ENCODE measurements at places on chromosomes 4 and X.

DNA sequence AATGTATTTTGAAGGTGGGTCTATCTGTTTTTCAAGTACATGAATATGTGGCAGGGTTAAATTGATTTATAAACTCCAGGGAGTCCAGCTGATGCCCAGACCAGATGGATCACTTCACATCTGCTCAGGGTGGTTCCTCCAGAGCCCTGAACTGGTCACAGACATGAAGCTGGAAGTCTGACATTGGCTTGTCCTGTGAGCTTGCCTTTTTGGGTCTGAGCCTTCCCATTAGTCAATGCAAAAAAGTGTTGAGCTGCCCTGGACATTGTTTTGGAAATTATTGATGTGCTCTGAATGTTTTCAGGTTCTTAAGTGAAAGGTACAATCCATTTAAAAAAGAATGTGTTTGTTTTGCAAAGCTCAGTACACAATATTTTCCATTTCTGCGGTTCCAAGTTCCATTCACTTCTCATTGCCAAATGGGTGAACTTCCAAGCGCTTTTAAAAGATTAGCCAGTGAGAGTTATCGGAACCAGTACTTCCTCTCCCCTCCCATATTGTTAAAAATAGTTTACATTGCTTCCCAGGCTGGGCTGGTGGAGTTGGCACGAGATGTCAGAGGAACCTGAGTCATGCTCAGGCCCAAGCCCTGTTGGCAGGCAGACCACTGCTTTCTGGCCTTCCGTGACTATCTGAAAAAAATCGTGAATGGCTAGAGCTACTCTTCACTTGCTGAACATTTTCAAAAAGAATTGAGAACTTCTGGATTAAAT is 52.1 kb downstream of the PDGFRA start:
- DNase-seq: no peak

- DNase-seq: no peak
These were observed 124.0 kb downstream of the ARHGAP24 start for GRCh38 chr4:85598936-85599335.

- no peak for DNase-seq
These were observed 12.4 kb downstream of the PSAPL1 start for GRCh38 chr4:7422151-7422897.

DNA sequence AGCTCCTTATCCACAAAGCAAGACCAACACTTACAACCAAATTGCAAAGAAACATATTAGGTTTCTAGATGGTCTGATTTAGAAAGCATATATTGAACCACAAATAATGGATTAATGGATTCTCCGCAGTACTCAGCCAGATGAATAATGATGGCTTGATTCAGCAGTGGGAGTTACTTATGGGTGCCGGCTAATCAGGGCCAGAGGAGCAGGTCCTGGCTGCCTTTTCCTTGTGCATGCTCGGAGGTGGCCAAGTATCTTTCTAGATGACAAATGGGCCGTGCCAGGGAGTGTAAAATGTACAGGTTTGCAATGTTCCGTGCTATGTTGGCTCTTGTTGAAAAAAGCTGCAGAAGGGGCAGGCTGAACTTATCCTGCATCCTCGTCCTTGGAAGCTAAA is 70.2 kb downstream of the VCX3A start:
- no peak for DNase-seq

DNA sequence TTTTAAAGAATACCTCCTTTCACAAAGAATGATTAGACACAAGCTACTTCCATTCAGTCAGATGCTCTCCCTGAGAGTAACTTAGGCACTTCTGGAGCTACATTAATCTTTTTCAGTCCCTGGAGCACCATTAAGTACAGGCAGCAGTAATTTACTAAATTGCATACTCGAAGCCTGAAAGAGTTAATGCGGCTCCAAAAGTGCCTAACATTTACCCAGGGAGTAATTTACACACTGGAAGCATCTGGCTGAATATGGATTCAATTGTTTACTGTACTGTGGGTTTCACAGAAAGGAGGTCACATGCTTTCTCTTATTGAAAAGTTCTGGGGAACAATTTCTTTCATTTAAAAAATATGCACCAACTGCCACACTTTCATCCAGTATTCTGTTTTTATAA is 260.8 kb upstream of the TENM3 start:
- DNase-seq: no peak

DNA sequence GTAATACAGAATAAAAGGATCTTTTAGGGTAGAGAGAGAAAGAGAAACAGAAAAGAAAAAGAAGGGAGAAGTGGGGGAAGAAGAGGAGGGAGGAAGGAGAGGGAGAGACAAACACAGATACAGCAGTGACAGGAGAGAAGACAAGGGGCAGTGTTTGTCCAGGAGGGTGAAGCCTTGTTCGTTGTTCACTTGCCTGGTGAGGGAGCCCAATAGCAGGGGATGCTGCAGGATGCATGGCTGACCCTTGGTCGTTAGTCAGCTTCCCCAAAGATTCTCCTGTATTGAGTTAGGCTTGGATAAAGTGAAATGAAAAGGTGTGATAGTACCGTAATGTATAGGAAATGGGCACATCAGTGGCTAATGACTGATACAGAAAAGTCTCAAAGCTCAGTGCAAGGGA is 403.7 kb downstream of the IL15 start:
- no peak for DNase-seq

GRCh38 chr4:61924131-61924530 is 724.0 kb downstream of the ADGRL3 start:
- DNase-seq: no peak

- DNase-seq: no peak
These were observed at the start of gene POU4F2 for GRCh38 chr4:146638786-146639505. Gene POU4F2, plus strand, starts transcription at chr4:146638893. Its CDS starts 248 bp downstream, at chr4:146639141.

- no peak for DNase-seq
These were observed 77.2 kb upstream of the DHRSX start for GRCh38 chrX:2577844-2578466.

DNA sequence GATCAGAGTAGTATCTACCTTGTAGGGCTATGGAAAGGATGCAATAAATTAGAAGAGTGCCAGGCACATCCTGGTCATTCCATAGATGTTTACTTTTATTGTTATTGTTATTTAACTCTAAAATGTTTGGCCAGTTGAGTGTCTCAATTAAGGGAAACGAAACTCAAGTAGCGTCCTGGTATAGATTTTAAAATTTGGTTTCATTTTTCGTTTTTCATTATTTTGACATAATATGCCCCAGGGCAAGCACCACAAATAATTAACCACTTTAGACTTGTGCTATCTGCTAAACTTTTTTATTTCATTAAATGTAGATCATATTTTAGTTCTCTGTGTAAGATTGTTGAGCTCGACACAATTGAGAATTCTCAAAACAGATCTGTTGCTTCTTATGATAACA is 179.7 kb upstream of the PRPS2 start:
- DNase-seq: no peak

DNA sequence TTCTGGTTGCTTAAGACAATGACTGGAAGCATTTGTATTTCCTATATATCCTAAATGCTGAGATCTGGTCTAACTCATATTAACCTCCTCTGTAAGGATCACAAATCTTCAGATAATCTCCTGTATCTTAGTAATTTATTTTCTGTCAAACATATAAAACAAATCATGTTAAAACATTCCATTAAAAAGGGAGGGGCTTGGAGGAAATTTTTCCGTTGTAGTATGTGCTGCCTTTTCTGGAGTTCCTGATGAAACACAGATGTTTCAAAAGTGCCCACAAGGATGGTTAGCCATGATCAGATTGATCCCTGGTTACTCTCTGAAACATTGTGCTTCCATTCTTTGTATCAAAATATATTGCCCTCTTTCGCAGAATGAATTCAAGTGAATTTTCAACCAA is 182.1 kb downstream of the TENM3 start:
- no peak for DNase-seq

- DNase-seq: no peak
These were observed 1282.3 kb upstream of the TENM3 start for GRCh38 chr4:180960743-180961401.

GRCh38 chr4:78059524-78059889 is 2.4 kb downstream of the FRAS1 start:
- peak; percentile 72 for DNase-seq

- DNase-seq: peak; percentile 30
These were observed 22.7 kb downstream of the MAP9 start for GRCh38 chr4:155353923-155354540.

DNA sequence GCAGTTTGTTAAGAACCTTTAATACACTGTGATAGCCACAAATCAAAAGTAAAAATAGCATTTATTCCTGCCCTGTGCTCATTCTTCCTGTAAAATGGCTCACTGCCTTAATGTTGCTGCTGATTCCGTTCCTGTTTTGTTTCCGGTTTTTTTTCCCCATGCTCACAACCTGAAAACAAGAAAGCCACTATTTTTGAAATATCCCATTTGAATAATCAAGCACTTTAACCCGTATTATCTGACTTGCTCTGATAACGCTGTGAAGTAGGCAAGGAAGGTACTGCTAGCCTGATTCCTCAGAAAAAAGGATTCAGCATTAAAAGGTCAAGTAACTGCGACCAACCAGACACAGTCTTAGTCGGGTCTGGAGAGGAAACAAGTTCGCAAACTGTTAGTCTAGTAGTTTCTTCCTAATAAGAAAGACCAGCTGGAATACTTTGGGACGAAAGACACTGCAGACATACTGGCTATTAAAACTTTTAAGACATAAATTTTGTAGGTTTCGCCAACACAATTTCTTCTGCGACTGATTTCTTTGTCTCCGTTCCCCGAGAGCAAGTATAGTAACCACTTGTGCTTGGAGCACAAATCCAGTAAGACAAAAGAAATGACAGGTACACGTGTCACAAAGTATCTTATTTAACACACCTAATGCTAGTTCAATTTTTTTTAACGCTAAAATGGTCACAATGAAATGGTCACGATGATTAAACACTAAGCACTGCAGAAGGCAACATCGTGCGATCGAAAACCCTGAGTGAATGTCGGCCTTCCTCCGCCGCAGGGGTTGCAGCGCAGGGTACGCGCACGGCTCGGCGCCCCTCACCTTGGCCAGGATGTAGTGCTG is 802 bp downstream of the COX18 start:
- DNase-seq: peak; percentile 8

- no peak for DNase-seq
These were observed 920.4 kb upstream of the EPHA5 start for GRCh38 chr4:66590488-66591215.

DNA sequence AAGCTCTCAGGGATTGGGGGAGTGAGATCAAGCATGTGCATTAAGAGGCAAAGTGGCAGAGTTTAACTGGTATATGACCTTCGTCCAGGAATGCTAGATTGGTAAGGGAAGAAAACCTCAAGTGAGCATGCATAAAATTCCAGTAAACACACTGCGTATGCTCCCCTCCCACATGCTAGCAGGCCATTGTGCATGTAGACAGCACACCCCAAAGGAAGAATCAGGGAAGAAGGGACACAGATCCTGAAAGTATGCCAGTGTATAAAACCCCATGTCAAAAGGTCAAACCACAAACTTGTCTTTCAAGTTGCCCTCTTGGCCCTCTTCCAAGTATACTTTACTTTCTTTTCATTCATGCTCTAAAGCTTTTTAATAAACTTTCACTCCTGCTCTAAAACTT is 405.2 kb upstream of the CNKSR2 start:
- no peak for DNase-seq

DNA sequence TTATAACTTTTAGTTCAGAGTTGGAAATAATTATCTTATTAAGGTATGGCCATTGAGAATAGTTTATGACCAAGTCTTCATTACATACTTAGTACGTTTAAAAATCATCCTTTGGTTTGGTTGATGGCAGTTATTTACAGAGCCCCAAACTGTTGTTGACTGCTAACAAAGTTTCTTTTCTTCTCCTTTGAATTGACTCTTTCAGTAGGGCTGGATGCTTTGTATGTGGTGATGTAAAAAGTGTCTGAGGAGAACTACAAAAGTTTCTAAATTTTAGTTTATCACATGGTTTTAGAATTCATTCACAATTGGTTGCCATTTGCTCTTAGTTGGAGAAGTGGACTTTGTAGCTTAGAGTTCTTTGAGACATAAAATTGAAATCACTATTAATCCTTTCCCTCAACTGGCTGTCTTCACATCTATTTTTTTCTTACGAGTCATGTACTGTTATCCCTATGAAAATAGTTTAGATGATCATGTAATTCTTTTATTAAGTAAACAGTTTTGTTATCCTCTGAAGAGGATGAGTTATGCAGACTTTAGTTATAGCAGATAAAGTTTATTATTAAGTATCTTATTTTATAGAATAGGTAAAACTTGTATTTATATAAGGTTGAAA is 14.8 kb downstream of the PTPN13 start:
- no peak for DNase-seq

GRCh38 chr4:154205471-154205870 is 286.1 kb downstream of the DCHS2 start:
- DNase-seq: no peak

DNA sequence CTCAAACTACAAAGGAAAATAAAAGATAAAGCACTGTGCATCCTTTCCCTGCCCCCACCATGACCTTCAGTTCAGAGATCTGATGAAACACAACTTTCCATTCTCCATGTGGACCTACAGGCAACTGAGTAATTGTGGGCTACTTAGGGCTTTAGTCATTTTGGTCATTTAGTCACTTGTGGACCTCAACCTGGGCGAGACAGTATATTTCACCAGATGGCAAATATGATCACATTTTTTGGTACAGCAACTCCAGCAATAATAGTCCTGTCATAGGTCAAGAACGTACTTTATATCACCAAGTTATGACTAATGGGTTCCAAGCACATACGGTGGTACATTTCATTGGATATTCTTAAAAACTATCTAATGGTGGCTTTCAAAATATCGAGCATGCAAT is 141.2 kb downstream of the PDGFC start:
- DNase-seq: no peak

- DNase-seq: no peak
These were observed 2412.8 kb downstream of the ARAP2 start for GRCh38 chr4:33831442-33832066.

GRCh38 chr4:132124624-132124974 is 1024.5 kb upstream of the PCDH10 start:
- no peak for DNase-seq

DNA sequence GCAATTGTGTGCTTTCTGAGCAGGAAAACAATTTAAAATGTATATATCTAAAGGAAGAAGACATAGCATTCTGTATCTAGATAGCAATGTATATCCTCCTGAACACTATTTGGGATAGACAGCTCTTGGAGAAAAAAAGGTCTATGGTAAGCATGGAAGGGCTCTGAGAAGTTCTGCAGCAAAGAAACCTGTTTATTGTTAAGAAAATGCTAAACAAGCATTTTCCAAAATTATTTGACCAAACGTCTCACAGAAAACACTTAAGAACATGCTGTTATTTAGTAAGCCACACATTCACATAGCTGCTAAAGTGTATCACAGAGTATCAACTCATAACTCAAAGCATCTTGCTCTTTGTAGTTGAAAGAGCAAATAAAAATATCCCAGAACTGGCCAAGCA is 67.9 kb downstream of the SH3RF1 start:
- DNase-seq: no peak

DNA sequence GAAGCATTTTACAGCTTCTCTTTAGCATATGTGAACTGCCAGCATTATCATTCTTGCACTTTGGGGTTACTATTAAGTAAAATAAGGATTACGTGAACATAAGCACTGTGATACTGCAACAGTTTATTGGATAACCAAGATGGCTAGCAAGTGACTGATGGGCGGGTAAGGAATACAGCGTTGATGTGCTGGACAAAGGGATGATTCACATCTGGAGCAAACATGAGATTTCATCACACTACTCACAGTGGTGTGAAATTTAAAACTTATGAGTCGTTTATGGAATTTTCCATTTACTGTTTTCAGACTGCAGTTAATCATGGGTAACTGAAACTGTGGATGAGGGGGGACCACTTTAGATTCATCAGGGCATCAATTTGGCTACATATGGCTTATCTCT is 16.0 kb downstream of the NBDY start:
- no peak for DNase-seq

GRCh38 chr4:20195071-20195885 is 56.4 kb upstream of the SLIT2 start:
- DNase-seq: no peak

Measured in NT2/D1 (cell line).